ENCODE measurements at places on chromosomes 7 and 10.

- peak; percentile 88 for DNase-seq
These were observed 3.0 kb upstream of the CALHM3 start for GRCh38 chr10:103481974-103482531.

GRCh38 chr7:21580073-21580521 lies 37.3 kb downstream of the DNAH11 start:
- DNase-seq: peak; percentile 91

DNA sequence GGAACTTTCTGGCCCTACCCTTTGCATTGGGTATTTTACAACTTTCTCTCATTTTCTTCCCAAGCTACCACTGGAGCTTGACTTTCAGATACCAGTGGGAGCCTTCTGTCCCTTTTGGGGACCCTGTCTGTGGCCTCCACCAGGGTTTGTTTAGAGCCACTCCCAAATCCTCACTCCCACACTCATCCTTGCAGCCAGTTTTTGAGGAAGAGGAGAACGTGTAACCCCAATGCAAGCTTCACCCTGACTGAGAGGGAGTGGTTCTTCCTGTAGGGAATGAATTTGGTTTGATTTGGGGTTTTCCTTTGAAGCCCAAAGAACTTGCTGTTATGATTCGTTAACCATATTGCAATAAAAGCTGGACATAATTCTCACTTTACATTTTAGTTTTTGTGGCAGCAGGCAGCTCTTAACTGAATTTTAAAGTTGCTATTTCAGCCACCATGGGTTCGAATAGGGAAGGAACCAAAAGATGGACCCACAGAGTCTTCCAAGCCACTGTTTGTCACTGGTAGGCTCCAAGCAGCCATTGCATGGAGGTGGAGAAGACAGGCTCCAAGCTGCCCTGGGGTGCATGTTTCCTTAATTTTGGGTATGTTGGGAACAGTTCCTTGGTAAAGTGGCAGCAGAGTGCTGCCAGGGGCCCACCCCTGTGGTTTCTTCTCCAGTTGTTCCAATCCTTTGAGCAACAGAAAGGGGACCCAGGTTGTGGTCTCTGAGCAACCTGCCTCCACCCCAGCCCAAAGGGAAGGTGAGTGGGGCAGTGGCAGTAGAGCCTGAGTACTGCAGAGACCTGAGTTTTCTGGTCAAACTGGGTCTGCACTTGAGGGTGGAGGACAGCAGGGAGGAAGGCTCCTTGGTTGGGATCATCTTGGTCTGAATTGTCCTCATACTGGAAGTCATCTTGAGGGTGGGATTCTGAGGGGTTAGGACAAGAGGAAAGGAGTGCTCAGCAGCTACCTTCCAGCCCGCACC lies 5.1 kb downstream of the EVX1 start:
- DNase-seq: no peak

DNA sequence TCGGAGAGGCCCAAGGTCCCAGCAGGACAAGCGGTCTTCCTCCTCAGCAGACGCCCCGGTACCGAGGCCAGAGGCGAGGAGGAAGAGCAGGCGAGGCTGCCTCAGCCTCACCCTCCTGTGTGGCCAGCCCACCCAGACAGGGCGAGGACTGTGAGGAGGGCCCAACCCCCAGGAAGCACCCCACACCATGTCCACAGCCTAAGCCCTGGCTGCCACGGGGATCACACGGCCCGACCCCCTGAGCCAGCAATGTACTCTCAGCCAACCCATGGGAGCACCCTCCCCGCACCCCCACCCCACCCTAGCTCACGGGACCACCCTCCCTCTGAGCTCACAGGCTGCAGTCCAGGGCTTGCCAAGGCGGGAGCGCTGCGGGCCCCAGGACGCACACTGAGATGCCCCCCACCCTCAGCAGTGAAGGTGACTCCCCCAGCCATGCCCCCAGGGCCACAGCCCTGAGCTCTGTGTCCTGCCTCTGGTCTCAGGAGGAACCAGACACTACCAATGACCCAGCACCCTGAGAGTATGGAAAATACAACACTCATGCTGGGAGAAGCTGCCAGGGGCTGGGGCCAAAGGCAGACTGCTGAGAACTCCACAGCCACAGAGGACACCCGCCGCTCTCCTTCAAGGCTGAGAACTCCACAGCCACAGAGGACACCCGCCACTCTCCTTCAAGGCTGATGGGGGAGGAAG lies 93.6 kb downstream of the MAD1L1 start:
- no peak for DNase-seq

DNA sequence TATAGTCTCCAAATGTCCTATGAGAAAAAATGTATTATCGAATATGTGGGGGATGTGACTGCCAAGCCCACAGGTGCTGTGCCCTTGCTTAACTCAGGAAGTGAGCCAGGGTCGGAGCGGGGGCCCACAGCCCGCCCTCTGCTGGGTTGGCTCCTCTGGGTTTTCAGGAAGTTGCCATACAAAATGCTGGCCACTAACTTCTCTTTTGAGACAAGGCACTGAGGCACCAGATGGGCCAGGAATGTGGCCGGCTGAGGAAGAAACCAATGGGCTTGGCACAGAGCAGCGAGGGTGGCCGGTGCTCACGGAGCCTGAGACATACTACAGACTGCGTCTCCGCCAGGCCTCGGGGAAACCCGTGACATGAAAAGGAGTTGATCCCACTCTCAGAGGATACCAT lies 58.9 kb downstream of the FAM53B start:
- DNase-seq: no peak

Data from NCI-H510A treated with DMSO at 0.1 percent for 48 hours (cell line).